GM12892 (cell line): ENCODE measurements at places on chromosomes 5 and 9.

DNA sequence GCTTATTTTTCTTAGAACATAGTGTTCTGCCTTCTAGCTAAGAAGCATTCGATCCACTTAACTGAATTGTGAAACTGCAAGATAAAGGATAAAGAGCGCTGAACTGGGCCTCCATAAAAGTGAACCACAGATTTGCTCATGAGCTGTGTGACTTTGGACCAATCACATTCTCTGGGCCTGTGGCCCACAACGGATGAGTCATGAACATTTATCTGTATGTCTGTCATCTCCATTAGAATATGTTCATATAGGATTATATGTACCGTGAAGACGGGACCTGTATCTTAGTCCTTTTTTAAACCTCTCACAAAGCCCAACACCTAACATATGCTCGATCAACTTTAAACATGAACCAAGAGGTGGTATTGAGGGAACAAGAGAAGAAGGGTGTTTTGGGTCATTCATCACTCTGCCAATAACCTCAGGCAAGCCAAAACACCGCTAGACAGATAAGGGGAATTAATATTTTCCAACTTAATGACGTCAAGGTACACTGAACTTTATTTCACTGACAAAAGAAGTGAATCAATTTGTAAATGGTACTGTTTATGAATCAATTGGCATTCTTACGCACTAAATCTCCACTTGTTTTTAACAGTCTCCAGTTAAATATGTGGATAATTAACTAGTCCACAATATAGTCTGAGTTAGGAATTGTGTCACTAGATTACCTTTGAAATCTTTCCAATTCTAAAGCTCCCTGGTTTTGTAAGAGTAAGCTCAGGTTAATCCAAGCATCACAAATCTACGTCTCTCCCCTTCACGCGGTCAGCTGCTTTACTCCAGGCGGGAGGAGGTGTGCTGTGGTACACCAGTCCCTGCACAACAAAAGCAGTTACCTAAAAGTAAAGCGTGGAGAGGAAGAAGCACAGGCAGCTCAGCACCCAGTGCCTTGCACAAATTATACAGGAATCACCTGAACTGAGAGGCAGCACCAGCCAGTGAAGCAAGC lies 1.6 kb downstream of the TMEM245 start:
- no peak for DNase-seq

DNA sequence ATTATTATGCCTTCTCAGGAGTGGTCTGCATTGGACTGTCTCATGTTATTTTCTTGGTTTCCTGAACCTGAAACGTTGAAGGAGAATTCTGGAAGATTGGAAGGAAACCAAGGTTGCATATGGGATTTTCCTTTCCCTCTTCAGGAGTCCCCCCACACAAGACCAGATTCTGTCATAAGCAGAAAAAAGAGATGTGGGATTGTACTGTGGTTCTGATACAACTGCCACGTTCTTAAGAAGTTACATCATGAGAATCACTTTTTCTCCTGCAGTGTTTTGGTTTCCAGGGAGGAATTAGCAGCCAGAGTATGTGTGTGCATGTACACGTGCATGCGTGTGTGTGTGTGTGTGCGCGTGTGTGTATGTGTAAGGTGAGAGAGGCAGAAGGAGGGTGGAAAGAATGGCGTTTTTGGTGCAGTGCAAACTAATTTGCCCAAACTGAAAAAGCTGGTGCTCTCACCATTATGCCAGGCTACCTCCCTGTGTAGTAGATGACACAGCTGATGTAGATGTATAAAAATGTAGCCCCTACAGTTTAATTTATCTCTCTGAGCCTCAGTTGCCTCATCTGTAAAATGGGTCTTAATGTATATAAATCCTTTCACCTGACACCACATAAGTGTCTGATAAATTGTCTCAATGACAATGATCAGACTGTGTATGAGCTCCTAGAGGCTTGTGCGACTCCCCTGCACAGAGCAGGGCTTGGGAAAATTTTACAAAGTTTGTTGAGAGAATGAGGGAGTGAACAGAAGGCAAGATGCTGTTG lies 38.6 kb downstream of the RALGPS1 start:
- no peak for DNase-seq

- no peak for DNase-seq
Measured at GRCh38 chr5:5575461-5575860, 153.0 kb downstream of the ICE1 start.

GRCh38 chr9:3018071-3018470 lies 174.2 kb upstream of the PUM3 start:
- DNase-seq: no peak

DNA sequence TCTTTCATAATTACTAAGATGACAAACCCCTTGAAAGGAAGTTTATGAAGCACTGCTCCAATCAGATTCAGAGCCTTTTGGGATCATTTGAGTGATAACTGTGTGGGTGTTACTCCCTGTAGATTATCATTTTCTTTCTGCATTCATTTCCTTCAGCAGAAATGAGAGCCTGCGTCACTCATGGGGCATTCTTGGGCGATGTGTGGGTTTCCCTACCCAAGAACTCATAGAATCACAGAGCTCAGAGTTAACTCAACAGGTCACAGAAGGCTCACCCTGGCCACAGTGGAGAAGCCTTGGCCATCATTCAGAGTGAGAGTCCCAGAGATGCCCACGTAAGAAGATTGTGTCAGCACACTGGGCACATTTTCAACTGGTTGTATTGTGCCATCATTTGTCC lies 401.9 kb downstream of the TLE4 start:
- DNase-seq: no peak

- no peak for DNase-seq
Measured at GRCh38 chr9:72089451-72090130, 29.2 kb upstream of the C9orf57 start.

DNA sequence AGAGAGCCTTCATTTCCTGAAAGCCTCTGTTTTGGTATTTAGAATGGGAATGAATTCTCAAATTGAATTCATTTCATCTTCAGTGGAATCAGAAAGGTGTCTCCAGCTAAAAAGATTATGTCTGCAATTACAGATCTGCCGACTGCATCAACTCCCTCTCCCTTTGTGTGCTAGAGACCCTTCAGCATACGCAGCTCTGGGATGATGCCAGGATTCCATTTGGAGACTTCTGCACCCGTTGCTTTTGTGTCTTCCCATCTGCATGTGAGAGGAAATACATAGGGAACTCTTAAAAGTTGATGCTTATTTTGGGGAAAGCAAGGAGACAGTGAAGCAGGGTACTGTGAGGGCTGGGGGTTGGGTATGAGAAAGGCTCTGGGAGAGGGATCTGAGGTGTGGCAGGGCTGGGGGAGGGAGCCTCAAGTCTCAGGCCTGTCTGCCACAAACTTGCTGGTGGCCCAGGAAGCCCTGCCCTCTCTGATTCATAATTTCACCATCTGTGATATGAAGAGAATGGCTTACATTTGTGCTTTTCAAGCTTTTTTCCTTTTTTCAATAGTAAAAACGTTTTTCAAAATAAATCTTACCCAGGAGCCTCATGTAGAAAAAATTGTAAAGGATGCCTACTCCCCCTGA lies 89.7 kb upstream of the SAP30L start:
- DNase-seq: no peak

DNA sequence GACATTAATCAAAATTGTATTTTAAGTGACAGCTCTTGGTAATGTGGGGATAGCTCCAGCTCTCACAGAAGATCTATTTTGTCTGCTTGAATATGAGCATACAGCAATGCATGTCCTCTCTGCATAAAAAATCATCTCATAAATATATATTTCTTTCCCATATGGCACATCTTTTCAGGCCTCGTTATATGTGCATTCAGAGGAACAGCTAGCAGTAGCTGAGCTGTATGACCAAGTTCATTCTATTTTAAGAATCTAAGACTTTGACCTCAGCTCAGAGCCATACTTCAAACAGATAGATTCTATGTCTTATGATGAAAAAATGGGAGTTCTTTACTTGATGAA lies 487.2 kb downstream of the ARHGEF28 start:
- DNase-seq: no peak

GRCh38 chr5:82684165-82684564 lies 393.0 kb downstream of the TMEM167A start:
- DNase-seq: no peak

DNA sequence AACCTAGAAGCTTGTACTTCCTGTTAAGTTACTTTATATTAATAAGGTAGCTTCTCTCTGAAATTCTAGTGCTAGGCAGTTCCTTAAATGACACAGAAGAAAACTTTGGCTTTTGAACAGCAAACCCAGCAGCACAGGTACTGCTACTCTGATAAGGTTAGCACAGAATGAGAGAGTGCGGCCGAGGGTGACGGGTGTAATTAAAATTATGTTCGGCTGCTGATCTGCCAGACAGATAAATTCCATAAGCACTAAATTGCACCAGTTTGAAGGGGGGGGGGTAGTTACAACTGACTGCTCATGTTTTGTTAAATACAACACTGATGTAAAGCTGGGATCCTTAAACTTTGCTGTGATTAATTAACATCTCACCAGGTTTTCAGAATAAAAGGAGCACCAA lies 475.1 kb downstream of the SPOCK1 start:
- no peak for DNase-seq

GRCh38 chr5:56094579-56095361 lies 100.0 kb upstream of the IL6ST start:
- DNase-seq: no peak

- no peak for DNase-seq
Measured at GRCh38 chr9:89036383-89036782, 45.1 kb downstream of the S1PR3 start.

- no peak for DNase-seq
Measured at GRCh38 chr5:171771856-171772255, 13.8 kb upstream of the SMIM23 start.

DNA sequence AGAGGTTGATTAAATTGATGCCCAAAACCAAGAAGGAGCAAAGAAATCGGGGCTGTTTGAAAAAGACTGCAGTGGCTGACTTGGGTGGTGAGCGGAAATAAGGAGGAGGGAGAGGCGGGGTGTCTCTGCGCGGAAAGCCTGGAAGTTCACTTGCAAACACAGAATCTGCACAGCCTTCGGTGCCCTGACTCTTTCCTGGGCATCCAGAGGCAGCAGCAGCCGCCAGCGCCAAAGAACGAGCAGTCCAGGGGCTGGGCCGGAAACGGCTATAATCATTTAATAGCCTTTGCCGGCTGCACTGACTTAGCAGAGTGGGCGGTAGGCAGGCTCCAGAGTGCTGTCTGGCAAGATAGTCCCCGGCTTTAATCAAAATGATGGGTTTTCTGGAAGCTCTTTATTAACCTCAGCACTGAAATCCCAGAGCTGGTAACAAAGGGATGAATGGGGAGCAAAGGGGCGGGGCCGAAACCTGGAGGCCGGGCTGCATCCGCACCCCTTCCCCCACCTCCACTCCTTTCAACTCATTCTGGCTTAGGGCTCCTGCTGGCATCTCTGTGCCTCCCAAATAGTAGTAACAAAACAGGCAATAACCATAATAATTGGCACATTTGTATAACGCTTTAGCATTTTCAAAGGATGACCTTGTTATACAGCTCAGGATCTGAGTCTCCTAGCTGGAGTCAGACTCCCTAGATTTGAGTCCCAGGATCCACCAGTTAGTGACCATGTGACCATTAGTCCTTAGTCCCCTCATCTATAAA lies 35.7 kb downstream of the PCDHAC2 start:
- DNase-seq: no peak

- DNase-seq: no peak
Measured at GRCh38 chr9:106954558-106954957, 91.6 kb downstream of the ZNF462 start.

GRCh38 chr9:79591458-79591857 lies 19.7 kb downstream of the TLE4 start:
- no peak for DNase-seq

GRCh38 chr5:67215519-67216471 lies 19.2 kb upstream of the CD180 start:
- peak; percentile 62 for DNase-seq

DNA sequence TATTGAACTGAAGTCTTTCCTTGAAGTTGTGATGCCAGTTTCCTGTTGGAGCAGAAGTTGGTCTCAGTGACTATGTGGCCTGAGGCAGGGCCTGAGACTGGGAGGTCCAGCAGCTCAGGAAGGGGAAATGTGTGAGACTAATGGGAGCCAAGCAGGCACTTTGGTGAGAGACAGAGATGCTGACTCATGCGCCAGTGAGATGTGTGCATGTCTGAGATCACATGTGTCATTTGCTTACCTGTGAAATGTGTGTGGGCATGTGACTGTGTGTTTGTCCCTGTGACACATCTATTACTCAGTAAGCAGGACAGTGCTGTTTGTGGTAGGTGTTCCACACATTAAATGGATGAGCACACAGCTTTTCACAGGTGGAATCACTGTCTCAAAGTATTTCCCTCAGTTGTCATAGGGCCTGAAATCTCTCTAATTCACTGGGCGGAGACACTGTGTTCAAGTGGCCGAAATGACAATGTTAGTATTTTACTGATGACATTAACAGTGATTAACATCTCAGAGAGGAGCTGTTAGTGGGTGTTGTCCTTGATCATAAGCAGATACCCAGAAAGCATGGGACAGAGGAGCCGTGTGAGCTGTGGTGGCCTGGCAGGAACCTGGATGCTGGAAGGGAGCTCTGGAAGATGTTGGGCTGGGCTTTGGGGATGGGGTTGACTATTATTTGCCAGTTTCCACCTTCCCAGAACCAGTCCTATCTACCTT lies 7.4 kb downstream of the NPR2 start:
- no peak for DNase-seq

- no peak for DNase-seq
Measured at GRCh38 chr5:85663708-85664031, 954.1 kb upstream of the COX7C start.

DNA sequence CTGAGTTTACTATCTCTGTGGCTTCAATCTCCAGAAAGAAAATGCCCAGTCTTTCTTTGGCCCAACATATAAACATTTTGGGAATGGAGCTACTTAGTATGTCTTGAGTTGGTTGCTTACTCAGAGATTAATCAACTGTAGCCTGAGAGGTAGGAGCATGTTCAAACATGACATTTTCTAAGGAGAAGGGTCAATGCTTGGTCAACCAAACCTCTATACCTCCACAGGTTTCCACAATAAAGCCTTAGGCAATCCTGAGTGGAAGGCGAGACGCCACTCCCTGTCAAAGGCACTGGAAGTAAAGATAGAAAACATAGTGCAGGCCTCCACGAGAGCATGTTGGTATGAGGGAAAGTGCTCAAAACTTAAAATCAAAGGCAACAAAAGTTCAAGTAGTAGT lies 411.4 kb downstream of the KCTD16 start:
- DNase-seq: no peak

- no peak for DNase-seq
Measured at GRCh38 chr5:31366941-31367340, 165.0 kb downstream of the DROSHA start.

GRCh38 chr5:99070362-99070761 lies 141.6 kb upstream of the CHD1 start:
- DNase-seq: no peak

DNA sequence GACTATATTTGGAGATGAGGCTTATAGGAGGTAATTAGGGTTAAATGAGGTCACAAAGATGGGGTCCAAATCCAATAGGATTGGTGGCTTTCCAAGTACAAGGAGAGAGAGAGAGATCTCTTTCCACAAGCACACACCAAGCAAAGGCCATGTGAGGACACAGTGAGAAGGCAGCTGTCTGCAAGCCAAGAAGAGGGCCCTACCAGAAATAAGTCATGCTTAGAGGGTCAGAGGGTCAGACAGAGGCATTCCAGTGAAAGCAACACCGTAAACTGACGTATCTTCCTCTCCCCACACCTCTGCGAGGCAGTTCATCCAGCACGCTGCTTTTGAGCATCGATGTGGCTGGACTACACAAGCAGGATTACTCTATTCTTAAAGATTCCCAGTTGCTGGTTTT lies 87.9 kb downstream of the SLC1A3 start:
- DNase-seq: no peak
